ENCODE measurements at places on chromosomes 4 and X. TPM values are rescaled to one million over a fixed set of nuclear protein-coding genes. Genes with fewer than 3 reads are reported as not detected.

Gene GRPEL1
- total RNA-seq, result 55.8 TPM

Gene CHST7
- 15.4 TPM for total RNA-seq

Gene FANCB
- 2.8 TPM for total RNA-seq

Gene SNCA
- 27.3 TPM for total RNA-seq

Gene ZNF711
- total RNA-seq, result 10.8 TPM

Data from astrocyte (in vitro differentiated cells and primary cell).